ENCODE measurements at places on chromosomes 2 and 18. TPM values are rescaled to one million over a fixed set of nuclear protein-coding genes. Genes with fewer than 3 reads are reported as not detected.

DNA sequence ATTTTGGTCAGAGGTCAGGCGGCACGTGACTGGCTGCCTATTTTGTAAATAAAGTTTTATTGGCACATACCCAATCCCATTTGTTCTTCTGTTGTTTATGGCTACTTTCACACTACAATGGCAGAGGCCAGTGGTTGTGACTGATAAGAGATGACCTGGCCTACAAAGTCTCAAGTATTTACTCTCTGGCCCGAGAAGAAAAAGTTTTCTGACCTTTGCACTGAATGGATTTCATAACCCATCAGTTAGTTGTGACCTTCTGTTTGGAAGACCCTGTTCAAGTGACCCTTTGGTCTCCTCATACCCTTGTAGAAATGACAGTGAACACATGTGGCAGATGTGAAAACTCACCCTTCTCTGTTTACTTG is 121.4 kb upstream of the MGAT5 start:
- no peak for DNase-seq

DNA sequence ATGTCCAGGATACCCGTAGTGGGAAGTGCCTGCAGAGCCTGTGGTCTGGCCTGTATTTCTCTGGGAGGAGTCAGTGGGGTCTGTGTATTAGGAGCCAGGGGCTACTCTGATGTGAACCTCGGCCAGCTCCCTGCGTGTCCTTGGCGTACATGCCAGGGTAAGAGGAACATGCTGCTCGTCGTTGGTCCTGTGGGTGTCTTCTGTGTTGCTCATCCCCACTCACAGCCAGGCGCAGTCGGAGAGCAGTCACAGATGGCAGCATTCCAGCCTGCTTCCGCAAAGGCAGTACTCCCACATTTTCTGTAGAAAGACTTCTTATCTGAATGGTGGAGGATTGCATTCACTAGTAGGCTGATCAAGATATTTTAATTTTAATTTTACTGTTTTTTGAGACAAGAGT is 84.9 kb downstream of the DGKD start:
- DNase-seq = no peak

GRCh38 chr2:122031544-122032263 is 276.3 kb downstream of the TSN start:
- peak; percentile 77 for DNase-seq

DNA sequence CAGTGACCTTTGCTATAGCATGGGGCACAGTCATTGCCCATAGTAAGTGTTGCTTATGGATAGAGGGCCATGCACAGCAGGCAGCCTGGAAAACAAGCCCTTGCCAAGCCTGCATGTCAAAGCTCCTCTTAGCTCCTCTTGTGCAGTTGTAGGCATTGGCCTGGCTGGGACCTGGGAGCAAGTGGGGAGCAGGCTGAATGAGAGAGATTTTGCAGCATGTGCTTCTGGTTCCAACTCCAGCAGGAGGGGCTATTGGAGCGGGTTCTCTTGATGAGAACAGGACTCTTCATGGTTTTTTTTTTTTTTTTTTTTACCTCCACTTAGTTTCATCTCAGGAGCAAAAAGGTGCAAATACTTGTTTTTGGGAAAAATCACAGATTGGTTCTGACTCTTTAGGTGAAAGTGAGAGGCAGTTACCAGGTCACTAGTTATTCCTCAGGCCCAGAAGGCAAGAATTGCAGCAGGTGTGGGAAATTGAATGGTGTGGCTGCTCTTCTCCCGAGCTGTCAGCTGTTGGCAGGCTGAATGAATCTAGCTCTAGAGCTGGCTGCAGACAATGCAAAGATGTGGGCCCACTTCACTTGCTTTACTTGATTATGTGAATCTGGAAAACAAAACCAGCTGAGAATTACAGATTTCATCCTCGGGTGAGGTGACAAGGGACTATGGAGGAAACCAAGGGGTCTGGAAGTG is 95.9 kb downstream of the MAP4K4 start:
- DNase-seq = no peak

DNA sequence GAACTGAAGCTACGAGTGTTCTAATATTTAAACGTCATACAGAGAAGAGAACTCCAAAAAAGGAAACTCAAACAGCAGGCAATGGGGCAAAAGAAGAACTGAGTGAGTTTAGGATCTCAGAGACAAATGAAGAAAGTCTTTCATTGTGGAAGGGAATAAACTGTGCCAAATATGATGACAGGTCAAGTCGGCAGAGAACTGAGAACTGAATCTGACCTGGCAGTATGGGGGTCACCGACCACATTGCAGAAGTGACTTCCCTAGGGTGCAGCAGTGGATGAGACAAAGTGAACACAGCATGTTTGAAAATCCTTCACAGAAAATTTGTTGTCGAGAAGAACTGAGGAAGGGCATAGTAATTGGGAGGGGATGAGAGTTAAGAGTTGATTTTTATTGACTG is 55.9 kb downstream of the TTC21B start:
- DNase-seq = no peak

DNA sequence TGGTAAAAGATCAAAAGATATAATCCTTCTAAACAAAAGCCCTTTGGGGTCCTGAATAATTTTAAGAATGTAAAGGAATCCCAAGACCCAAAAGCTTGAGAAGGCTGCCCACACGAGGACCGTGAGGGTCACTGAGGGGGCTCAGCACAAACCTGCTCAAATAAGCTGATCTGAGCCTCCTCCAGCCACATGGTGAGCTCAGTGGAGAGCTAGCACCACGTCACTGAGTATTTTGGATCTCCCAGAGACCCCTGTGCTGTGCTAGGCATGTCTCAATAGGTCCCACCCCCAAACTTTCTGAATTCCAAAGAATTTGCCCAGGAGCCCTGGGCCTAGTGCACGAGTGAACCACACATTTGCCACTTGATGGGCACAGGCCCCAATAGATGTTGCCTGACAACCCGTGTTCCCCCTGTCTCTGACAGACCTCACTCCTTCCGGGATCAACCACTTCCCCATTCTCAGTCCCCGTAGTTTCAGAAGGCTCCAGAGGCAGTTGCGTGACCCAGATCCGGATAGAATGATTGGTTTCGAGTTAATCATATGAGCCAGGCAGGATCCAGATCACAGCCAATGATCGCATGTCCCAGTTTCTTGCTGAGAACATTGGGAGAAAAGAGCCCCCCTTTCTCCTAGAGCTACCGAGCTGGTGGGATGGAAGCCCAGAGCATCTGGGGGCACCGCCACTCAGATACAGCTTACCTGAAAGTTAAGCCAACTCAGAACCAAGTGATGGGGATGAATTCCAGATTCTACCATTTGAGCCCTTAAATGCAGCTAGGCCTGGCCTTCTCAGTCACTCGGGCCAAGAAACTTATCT is 203.8 kb downstream of the TNS1 start:
- no peak for DNase-seq

DNA sequence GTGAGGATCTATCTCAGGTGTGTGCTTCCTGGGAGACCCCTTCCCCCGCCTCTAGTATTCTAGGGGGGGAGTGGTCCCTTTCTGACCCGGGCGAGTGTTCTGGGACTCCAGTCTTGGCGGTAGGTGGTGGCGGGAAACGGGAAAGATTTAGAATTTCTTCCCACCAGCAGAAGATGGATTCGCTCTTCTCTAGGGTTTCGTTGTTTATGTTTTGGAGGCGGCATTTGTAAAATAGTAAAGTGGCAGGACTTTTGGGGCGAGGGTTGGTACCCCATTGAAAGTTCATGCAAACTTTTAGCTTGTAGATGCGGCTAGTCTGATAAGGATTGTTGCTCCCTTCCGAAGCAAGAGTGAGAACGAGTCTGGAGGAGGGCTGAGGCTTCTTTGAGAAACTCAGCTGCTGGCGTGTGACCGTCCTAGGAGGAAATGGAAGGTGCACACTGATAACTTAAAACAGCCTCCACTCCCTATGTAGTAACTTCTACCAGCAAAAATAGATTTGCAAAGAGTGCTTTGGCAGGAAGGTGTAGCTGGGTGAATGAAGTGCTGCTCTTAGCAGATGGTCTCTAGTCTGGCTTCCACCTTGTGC is 412 bp downstream of the GPD2 start:
- no peak for DNase-seq

DNA sequence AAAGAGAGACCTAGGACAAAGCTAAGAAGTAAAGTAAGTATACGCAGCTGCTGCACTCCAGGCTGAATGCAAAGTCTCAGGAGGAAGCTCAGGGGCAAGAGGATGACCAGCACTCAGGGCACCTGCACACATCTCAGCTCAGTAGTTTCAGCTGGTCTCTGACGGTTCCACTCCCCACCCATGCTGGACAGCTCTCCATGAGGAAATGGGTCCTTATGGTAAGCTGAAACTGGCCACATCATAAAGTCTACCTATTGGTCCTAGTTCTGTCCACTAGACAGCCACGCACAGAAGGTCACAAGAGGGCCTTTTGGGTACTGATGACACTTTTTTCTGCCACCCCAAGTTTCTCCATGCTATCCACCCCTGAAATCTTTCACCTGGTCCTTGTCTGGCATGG is 215.3 kb downstream of the TTC32 start:
- no peak for DNase-seq

GRCh38 chr2:128490321-128490720 is 171.7 kb upstream of the HS6ST1 start:
- no peak for DNase-seq

- DNase-seq = no peak
Observed at GRCh38 chr2:29273685-29274611, 158.7 kb downstream of the CLIP4 start.

DNA sequence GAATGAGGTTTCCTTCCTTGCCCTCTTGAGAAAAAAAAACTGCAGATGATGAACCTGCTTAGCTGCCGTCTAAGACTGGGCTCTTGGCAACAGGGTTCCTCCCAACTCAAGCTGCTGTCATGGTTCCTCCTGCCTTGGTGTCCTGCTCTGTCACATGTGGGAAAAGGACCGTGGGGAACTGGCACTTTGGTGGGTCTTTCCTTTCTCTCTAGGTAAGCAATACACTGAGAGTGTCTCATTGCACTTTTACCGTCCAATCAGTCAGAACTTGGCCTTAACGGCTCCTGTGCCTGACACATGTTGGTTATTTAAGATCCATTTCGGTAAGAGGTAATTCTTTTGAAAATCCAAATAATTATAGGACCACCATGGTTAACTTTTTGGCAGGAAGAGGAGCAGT is 60.8 kb upstream of the RNF152 start:
- DNase-seq = no peak

- no peak for DNase-seq
Observed at GRCh38 chr18:361941-362310, 94.1 kb upstream of the THOC1 start.

- no peak for DNase-seq
Observed at GRCh38 chr18:23143016-23143814, 7.9 kb downstream of the CABLES1 start.

- DNase-seq = peak; percentile 46
Observed at GRCh38 chr2:206642075-206643025, at the start of gene FAM237A. Gene FAM237A, plus strand, starts transcription at chr2:206642487. Its CDS starts 1,750 bp downstream, at chr2:206644237.

GRCh38 chr2:80288576-80288975 is 16.0 kb downstream of the LRRTM1 start:
- no peak for DNase-seq

GRCh38 chr18:50297621-50298442 is 10.3 kb upstream of the CXXC1 start:
- DNase-seq = peak; percentile 95

DNA sequence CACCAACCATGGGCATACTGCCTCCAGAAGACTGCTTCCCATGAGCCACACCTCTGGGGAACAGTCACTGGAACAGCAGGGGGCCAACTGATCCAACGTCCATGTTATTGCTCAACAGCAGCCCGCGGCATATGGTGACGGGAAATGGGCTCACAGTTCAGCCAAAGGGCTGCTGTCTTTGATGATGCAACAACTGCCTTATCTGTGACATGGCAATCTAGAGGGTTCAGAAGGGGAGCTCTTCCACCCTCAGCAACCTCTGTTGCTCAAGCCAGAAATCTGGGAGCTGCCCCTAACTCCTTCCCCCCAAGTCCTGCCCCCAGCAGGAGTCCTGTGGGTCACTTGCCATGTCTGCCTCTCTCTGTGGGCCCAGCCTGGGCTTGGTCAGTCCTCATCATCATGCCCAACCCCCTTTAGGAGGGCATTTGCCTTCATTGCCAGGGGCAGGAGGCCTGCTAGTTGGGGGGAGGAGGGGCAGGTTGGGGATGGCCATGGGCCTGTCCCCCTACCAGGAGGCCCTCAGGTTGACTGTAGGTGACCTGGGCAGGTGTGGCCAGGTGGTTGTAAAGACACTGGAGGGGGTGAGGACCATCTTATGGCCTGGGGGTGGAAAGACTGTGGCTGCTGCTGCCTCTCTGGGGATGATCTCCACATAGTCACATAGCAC is 212.9 kb downstream of the CYP26B1 start:
- DNase-seq = no peak

GRCh38 chr2:240024766-240025165 is 376 bp downstream of the NDUFA10 start:
- DNase-seq = peak; percentile 65

DNA sequence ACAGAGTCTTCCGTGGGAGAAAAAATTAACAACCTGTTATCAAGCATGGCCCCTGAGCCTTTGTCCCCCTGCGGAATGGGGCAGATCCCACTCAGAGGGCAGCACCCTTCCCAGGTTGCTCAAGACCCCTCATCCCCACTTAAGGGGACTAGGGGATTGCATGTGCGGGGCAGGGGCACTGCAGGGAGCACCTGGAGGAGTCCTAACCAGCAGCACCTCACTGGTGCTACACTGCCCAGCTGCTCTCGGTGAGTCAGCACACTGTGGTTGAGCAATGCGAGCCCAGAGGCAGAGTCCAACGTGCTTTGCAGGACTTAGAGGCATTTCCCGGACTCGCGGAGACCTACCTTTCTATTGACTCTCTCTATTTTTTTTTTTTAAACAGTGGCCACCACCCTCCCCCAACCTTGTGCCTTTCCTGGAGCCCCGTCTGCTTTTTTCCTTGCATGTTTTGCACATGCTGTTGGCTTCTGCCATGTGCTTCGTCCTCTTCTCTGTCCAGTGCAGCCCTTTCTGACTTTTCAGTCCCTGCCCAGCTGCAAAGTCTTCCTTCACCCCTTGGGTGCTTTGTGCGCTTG is 74.0 kb downstream of the IL1R2 start:
- no peak for DNase-seq

DNA sequence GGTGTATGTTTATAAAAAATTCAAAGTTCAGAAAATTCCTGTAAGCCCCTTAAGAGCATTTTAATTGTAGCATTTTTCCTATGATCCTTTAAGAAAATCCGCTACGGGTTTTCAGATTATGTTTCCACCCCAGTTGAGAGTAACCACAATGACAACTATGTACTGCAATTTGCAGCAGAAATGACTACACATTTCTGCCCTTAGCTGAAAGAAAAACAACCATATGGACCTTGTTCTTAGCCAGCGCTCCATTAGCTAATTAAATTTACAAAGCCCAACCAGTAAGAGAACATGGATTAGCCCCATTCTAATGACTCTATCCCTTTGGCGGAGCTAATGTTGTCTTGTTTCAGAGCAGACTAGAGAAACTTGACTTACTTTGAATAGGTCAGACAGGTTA is 247.6 kb downstream of the SLC8A1 start:
- DNase-seq = no peak

GRCh38 chr2:141311430-141311829 is 819.4 kb downstream of the LRP1B start:
- no peak for DNase-seq

GRCh38 chr18:3782901-3783300 is 332.9 kb downstream of the TGIF1 start:
- DNase-seq = no peak

- no peak for DNase-seq
Observed at GRCh38 chr2:55838653-55839052, 84.9 kb downstream of the EFEMP1 start.

The BOLL gene
- not detected for total RNA-seq

The ALK gene
- total RNA-seq = not detected

The BCL11A gene
- total RNA-seq = 159 TPM

The KCNG3 gene
- not detected for total RNA-seq

The BZW1 gene
- total RNA-seq = 260 TPM

The CAPG gene
- total RNA-seq = 7.4 TPM

The TTL gene
- 30.5 TPM for total RNA-seq

The CAD gene
- 71.4 TPM for total RNA-seq

The HOXD3 gene
- total RNA-seq = not detected

The UGP2 gene
- total RNA-seq = 77.6 TPM

The KCNK3 gene
- total RNA-seq = not detected

The PTH2R gene
- total RNA-seq = not detected

All from Karpas-422 (cell line).